Type B pancreatic cell (in vitro differentiated cells): ENCODE measurements at places on chromosomes 7 and 10. TPM values are rescaled to one million over a fixed set of nuclear protein-coding genes. Genes with fewer than 3 reads are reported as not detected.

Gene CDHR1
- total RNA-seq: 0.41 and 0.93 TPM in 2 replicates

Gene C10orf62
- total RNA-seq: 0.34 TPM in 1 of 2 replicates, not detected in the other

Gene ERVW-1
- 0.12 and 1.2 TPM in 2 replicates for total RNA-seq

Gene TMEM72
- 0.40 and 1.2 TPM in 2 replicates for total RNA-seq

Gene PNPLA8
- 17.1 and 17.8 TPM in 2 replicates for total RNA-seq

Gene PPIA
- total RNA-seq: 1,428 and 1,469 TPM in 2 replicates

Gene LRRD1
- 0.19 TPM in 1 of 2 replicates, not detected in the other for total RNA-seq

Gene TFR2
- total RNA-seq: 1.8 and 2.5 TPM in 2 replicates

Gene GATA3
- total RNA-seq: 18.5 and 71.4 TPM in 2 replicates

Gene TNS3
- total RNA-seq: 48.8 and 138 TPM in 2 replicates

Gene FAM25C
- not detected in 2 replicates for total RNA-seq

Gene CALY
- total RNA-seq: 3.6 and 8.5 TPM in 2 replicates

Gene SPACDR
- total RNA-seq: 1.4 and 2.8 TPM in 2 replicates

DNA sequence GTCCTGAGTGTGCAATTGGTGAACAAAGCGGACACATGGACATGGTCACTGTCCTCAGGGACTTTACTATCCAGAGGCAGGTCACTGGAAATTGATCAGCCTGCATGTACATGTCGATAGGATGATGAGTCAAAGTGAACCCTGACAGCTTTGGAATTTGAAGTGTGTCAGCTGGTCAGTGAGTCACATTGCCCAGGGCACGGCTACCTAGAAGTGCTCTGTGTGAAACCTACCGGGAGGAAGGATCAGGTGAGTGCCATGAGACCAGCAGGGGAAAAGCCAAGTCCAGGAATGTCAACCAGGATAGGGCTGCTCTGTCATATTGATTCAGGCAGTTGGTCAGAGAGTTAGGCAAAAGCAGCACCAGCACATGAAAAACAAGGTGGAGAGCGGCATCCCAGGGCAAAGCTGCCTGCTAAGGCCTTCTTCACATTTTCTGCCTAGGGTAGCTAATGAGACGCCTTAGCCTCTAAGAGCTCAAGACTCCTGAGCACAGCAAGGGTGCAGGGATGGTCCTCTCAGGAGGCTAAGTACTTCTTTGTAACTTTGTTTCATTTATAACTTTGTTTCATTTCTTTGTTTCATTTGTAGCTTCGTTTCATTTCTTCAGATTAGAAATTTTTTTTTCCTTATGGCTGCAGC is 19.4 kb upstream of the PDCD4 start:
- DNase-seq: no peak

DNA sequence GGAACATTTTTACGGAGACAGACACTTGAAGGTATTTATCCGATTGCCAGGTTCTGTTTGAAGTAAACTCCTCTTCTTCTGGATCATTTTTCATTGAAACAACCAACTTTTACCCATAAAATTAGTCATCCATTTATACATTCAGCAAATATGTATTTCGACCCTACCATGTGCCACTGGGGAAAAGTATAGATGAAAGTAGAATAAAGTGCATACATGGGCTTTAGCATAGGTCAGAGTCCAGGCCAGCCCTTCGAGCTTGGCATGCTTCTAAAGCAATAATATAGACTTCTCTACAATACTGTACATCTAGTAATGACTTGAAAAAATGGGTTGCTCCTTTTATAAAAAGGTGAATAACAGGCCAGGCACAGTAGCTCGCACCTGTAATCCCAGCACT is 10.1 kb downstream of the SLC25A16 start:
- no peak for DNase-seq

DNA sequence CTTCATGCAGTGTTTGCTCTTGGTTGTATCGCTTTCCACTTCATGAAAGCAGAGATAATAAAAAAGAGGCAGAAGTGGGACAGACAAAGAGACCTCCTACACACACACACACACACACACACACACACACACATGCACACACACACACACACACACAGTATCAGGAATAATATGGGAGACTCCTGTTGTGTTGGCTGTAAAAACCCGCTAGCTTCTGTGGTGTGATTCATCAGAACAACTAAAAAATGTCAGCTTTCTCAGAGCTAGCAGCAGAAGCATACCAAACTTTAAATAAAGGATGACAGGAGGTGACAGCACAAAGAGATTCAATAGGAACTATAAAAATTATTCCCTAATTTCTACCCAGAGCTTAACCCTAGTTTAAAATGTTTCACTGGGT is 148.2 kb upstream of the LRRTM3 start:
- no peak for DNase-seq

DNA sequence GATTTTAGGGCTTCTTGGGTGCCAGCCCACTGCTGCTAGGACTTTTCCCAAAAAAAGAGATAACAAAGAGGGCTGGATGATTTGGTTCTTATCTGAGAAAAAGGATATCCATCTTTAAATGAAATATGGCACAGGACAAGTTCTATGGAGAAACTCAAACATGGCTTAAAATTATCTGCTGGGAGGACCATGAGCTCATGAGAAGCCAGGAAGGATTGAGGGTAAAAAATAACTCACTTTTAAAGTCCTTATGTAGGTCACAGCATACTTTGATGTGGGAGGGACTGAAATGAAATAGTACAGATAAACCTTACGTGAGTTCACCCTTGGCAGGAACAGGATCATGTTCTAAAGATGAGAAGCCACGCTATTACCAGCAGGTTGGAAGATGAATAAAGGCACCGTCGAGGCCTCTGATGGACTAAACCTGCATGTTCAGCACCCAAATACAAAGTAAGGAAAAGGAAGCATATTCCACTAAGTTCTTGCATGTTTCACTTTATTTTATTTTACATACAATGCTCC is 369.2 kb upstream of the KLF6 start:
- DNase-seq: no peak

DNA sequence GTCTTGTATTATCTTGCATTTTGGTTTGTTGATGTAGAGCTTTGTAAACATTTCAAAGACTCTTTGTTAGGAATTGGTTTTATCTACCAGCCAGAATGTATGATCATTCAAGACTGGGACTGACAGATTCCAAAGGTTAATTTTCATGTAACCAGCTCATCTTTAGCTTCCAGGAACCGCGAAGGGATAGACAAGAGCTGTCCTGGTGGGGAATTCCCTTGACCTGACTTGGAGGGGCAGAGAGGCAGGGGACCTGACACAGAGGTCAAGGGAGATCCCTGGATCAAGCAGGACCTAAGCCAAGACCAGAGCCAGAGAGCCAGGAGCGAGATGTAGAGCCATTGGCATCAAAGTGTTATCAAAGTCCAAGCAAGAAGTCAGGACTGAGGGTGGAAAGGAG is 6.6 kb upstream of the LOXL4 start:
- DNase-seq: no peak

DNA sequence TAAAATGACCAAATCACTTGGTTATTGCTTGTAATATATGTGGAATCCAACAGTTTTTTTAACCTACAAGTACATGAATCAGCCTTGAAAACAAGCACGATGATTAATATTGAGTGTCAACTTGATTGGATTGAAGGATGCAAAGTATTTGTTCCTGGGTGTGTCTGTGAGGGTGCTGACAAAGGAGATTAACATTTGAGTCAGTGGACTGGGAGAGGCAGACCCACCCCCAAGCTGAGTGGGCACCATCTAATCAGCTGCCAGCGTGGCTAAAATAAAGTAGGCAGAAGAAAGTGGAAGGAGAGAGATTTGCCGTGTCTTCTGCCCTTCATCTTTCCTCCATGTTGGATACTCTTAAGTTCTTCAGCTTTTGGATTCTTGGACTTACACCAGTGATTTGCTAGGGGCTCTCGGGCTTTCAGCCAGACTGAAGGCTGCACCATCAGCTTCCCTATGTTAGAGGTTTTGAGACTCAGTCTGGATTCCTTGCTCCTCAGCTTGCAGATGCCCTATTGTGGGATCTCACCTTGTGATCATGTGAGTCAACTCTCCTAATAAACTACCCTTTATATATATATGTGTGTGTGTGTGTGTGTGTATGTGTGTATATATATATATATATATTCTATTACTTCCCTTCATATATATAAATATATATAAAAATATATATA is 118.4 kb upstream of the WDR11 start:
- DNase-seq: no peak

GRCh38 chr10:130340816-130341215 is 204.6 kb downstream of the GLRX3 start:
- peak; percentile 47 for DNase-seq

- DNase-seq: no peak
These were observed 355.3 kb downstream of the ARL4A start for GRCh38 chr7:13042605-13043236.

GRCh38 chr7:129240119-129240820 is 15.4 kb downstream of the AHCYL2 start:
- no peak for DNase-seq

- no peak for DNase-seq
These were observed 672.2 kb downstream of the SDK1 start for GRCh38 chr7:3973264-3973663.

DNA sequence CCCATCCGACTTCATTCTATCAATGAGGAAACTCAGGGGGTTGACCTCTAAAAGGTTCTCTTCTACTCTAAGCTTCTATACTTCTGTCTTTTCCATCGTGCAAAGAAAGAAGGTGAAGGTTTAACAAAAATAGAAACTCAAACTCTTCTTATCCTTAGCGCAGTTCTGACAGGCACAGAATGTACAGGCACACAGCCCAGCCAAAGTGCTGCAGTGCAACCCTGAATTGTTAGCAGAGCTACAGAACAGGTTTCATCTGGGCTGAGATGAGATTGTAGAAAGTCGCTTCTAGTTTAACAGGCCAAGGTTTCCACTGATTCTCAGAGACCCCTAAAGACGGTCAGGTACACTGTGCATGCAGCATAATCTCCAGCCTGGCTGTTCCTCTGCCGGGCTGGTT is 79.3 kb upstream of the AFAP1L2 start:
- no peak for DNase-seq

DNA sequence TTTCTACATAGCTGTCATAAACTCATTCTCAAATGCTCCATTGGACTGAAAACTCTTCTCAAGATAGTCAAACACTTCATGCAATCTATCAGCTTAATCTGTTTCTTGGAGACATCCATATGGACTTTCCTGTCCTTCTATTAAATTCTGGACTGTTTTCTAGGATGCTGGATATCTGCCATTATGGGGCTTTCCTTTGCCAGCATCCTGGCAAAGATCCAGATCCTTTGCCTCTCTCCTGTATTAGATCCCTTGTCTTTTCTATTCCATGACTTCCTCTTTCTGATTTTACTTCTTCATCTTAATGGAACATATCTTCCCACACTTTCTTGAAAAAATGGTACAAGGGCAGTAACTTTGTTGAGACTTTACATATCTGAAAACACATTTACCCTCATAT is 35.9 kb upstream of the SKAP2 start:
- DNase-seq: no peak

GRCh38 chr10:3179174-3179573 is 6.6 kb upstream of the PITRM1 start:
- no peak for DNase-seq

DNA sequence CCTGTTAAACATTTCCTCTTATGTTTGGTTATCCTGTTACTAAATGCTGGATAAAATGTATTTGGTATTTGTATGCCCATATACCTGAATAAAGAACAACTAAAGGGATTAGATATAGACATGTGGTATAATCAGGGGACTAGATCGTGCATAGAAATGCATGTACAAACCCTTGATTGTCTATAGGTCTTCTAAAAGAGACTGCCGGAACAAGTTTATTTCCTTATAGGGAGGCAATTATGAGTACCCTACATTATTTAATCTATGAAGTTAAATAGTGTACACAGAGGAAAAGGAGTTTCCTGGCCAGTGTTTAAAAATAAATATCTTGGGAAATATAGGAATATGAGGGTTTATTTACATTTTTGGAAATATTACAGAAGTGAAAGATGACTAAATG is 44.6 kb downstream of the CCSER2 start:
- no peak for DNase-seq
